ENCODE measurements at places on chromosomes 3 and 15.

- no peak for DNase-seq
Observed at GRCh38 chr3:188111002-188111584, 42.9 kb upstream of the LPP start.

- DNase-seq: no peak
Observed at GRCh38 chr3:170864525-170865208, 5.3 kb downstream of the RPL22L1 start.

GRCh38 chr3:160454995-160455394, 5.4 kb upstream of the TRIM59 start:
- no peak for DNase-seq

DNA sequence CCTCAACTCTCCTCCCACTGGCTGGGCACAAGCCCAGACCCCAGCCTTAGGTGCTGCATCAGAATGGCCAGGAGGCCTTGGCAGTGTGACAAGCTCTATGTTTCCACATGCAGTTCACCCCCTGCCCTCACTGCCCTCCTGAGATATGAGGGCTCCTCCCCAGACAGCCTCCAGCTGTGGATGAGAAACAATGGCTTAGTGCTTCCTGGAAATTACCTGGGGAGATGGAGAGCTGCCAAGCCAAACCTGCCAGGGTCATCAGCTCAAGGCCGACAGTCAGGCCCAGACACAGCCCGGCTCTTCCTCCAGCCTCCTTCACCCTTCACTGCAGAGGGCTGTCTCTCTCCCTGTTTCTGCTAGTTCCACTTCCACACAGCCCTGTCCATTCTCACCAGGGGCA, 76.3 kb downstream of the MYLK start:
- DNase-seq: no peak

DNA sequence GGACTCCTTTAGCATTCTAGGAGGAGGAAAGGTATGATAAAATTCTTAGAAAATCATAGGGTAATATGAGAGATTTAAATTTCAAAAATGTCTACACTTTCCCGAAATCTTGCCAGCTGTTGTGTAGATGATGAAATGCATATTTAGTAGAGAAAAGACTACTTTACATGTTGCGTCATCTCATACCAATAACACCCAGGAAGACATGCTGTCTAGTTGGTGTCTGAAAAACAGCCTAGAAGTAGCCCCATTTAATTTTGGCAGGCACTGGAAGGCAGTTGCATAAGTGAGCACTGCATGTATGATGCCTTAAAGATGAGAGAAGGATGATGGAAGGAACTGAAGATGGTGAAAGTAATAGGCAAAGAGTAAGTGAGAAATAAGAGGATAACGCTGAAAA, 310.5 kb upstream of the TPM1 start:
- DNase-seq: no peak

- DNase-seq: no peak
Observed at GRCh38 chr15:83300826-83301225, 16.4 kb upstream of the BNC1 start.

DNA sequence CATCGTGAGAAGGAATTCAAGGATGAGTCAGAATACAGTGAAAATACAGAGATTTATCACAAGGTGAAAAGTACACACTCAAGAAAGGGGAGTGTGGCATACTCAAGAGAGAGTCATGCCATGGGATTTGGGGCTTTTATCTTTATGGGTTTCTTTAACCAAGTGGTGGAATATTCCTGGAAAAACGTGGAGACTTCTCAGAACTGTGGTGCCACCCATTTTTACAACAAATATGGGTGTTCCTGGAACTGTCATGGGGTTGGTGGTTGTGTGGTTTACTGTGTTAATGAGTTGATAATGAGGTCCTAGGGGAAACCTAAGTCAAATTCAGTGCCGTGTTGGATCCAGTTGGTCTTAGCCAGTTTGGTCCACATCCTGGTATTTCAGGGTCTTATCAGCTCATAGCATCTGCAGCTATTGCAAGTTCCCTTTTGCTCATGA, 497.2 kb downstream of the GABRG3 start:
- DNase-seq: no peak

DNA sequence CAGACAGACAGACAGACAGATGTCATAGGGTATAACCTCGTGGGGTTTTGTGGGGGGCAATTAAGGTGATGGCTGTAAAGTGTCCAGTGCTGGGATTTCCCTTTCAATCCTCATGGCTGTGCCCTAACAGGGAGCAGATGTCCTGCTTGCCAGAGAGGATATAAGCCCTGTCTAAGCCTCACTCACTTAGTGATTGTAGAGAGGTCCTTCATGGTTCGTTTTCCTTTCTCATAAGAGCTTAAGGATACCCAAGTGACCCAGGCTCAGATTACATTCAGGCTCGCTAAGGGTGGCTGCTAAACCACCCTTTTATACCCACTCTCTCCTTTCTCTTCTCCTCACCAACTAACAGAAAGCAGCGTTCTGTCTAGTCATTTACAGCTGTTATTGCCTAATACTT, 19.2 kb downstream of the LYSMD2 start:
- no peak for DNase-seq

GRCh38 chr3:108450444-108450843, 60.0 kb downstream of the MYH15 start:
- no peak for DNase-seq

GRCh38 chr3:20225769-20226168, 39.8 kb upstream of the SGO1 start:
- DNase-seq: peak; percentile 74

DNA sequence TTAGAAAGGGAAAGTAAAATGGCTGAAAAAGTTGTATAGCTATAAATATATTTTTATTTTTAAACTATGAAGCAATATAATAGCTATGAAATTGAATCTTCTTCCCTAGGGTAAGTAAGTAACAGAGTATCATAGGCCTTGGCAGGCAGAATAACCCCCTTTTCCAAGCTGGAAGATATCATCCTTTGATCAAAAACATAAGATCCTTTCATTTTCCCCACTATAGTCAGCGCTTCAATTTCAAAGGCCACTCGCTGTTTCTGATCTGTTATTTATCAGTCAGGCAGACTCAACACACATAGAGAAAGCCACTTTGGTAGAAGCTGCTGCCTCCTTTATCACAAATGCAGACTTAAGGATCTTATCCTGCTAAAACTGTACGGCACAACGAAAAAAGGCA, 74.0 kb upstream of the UBE2E2 start:
- DNase-seq: no peak

All from pons (tissue), 1 donor.